Stimulated activated CD4-positive, alpha-beta T cell treated with anti-CD3 and anti-CD28 coated beads, Interleukin-2, amount 100 ng/mL, for 4 hours (primary cell): ENCODE measurements at places on chromosomes 11 and 22.

- no peak for DNase-seq
Observed at GRCh38 chr11:61404641-61405040, 12.3 kb downstream of the TMEM216 start.

GRCh38 chr11:20621679-20622078, 22.3 kb downstream of the SLC6A5 start:
- no peak for DNase-seq

- no peak for DNase-seq
Observed at GRCh38 chr11:108147150-108147549, 25.8 kb downstream of the ACAT1 start.

- DNase-seq, result no peak
Observed at GRCh38 chr22:23575601-23576000, 4.5 kb downstream of the IGLL1 start.

DNA sequence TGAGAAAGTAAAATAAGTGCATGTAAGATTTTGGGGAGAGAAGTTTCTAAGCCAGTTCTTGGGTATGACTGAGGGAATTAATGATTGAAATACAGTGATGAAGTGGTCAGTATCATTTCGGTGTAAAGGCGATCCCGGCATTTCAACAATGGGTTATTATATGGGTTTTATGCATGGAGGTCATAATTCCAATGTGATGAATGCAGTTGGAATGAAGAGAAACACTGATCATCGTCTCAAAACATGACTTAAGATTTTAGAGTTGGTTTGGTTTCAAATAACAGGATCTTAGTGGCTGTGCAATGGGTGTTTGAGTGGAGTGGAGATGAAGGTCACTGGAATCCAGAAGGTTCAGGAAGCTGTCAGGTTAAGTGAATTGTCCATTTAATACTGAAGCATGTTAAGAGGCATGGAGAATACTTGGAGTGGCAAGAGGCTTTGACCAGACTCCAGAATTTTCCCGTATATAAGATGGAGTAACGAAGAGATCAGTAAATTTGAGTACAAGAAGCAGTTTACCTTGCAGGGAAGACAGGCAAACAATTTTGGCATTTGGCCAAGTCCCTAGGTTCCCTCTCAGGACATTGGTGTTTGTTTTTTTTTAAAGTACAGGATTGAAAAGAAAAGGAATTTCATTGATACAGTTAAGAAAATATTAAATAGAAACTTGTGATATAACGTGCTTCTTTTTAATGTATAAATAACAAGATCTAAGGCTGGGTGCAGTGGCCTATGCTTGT, 96.4 kb upstream of the BIRC3 start:
- no peak for DNase-seq
